ENCODE measurements at places on chromosomes 2 and 18.

GRCh38 chr2:209331291-209331844, 92.5 kb upstream of the MAP2 start:
- no peak for DNase-seq

- no peak for DNase-seq
Observed at GRCh38 chr2:64975232-64975821, 13.9 kb upstream of the SLC1A4 start.

DNA sequence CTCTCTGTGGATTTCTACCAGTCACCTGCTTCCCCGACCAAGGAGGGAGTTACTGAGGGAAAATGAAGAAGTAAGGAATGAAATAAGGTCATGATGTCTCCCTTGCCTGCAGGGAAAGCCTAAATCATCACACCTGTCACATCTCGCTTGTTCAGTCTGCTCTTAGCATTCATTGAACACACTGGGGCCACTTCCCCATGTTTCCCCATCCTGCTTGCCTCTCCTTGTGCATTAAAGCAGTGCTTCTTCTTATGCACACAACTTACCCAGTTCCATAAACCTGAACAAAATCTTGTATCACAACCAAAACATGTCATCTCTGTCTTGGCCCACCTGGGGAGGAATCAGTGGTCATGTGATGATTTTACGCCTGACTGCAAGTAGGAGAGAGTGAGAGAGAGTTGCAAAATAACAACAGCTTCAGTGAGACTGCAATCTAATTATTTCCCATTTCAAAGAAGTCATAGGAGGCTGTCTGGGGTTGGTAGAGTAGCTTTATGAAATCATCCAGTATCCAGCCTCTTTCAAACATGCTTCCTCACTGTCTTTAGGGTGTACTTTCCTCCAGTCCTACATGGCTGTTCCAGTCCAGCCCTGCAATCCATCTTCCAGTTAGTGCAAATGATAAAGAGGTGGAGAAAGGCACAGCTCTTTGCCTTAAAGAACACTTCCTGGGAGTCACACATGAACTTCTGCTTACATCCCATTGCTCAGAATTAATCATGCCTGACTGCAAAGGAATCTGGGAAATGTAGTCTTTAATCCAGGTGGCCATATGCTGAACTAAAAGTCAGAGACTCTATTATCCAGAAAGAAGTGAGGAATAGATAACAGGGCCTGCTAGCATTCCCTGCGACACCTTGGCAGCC, 220.1 kb downstream of the HAUS1 start:
- no peak for DNase-seq

DNA sequence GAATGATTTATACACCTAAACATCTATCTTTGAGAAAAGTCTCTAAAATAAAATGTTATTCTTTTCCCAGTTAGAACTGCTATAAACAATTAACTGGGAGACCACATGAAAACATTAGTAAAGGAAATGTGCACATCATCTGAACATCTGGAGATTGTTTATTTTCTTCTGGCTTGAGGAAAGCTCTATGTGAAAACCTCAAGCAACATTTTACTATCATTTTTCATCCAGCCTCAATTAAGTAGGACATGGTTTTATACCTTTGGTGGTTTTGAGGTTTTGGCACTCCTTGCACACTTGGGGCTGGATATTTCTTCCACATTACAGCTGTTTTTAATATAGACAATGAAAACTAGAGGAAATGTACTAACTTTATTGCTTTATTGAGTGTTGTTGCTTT, 609.5 kb upstream of the SLC8A1 start:
- DNase-seq, result no peak

DNA sequence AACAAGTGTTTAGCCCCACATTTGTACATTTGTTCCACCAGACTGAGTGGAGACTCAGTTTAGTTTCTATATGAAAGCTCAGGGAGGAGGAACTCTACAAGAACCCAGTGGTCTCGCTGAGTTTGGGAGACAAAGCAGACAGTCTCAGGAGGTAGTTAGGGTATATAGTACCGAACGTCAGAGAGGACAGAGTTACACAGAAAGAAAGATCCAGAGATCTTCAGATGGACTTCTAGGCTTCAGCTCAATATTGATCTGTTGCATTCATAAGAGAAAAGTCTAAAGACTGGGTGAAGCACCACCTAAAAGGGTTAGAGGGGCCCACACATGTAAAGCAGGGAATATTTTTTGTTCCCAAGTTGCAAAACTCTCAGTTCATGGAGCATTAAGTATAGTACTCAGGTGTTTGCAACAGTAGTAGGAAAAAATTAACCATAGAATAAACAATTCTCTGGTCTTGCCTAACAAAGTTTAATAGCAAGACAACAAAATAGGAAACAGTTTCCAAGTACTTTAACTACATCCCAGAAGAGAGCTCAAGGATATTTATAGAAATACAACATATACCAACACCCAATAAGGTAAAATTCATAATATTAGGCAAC, 4.2 kb downstream of the TFPI start:
- no peak for DNase-seq

DNA sequence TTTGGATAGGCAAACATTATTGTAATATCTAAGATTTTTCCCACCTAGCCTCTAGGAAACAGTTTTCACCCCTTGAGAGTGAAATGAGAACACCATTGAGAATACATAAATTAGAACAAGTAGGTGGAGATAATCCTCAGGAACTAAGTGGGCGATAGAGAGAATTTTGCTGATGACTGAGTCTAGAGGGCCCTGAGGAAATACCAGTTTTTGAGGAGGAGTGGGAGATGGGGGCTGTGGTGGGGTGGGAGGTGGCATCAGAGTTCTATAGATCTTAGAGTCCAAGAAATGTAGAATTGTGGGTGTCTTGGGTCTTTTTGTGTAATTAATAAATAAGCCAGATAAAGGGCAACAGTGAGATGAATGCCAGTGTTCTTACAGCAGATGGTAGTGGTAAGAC, 11.8 kb downstream of the NCAPH start:
- no peak for DNase-seq

- DNase-seq, result no peak
Observed at GRCh38 chr2:29755829-29756228, 165.6 kb downstream of the ALK start.

- no peak for DNase-seq
Observed at GRCh38 chr2:65919550-65920188, 487.3 kb upstream of the SPRED2 start.

GRCh38 chr2:19881908-19882265, 19.9 kb downstream of the TTC32 start:
- no peak for DNase-seq

DNA sequence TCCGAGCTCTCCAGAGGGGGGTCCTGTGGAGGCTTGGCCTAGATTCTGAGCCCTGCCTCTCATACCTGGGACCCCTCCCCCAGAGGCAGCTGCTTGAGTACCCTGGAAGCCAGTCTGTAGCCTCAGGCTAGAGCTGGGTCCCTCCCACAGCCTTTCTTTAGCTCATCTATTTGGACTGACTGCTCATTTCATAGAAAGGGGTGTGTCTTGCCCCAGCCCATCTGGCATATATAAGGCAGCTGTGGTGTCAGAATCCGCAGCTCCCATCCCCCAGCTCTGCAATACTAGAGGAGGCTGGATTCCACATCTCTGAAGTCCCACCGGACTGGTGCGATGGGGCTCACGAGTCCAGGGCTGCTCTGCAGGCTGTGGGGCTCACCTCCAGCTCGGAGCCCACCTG, 26.1 kb downstream of the MPHOSPH10 start:
- no peak for DNase-seq

DNA sequence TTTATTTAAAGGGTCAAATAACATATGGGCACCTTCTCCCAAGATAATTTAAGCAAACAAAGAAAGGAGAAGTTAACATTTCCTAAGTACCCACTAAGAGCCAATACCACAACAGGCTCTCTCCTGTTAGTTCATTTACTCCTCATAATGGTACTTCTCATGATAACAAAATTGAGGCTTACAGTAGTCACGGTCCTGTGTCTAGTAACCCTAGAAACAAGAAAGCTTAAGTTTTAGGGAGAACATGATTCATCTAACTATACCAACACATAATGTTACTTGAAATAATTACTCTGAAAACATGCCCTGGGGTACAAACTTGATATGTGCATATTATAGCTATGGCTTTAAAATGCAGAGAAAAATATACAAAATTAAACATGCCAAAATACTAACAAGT, 19.8 kb downstream of the IWS1 start:
- DNase-seq, result no peak

- no peak for DNase-seq
Observed at GRCh38 chr2:238996331-238997136, 148.6 kb downstream of the TWIST2 start.

- DNase-seq, result no peak
Observed at GRCh38 chr2:195984923-195985726, 83.5 kb downstream of the DNAH7 start.

DNA sequence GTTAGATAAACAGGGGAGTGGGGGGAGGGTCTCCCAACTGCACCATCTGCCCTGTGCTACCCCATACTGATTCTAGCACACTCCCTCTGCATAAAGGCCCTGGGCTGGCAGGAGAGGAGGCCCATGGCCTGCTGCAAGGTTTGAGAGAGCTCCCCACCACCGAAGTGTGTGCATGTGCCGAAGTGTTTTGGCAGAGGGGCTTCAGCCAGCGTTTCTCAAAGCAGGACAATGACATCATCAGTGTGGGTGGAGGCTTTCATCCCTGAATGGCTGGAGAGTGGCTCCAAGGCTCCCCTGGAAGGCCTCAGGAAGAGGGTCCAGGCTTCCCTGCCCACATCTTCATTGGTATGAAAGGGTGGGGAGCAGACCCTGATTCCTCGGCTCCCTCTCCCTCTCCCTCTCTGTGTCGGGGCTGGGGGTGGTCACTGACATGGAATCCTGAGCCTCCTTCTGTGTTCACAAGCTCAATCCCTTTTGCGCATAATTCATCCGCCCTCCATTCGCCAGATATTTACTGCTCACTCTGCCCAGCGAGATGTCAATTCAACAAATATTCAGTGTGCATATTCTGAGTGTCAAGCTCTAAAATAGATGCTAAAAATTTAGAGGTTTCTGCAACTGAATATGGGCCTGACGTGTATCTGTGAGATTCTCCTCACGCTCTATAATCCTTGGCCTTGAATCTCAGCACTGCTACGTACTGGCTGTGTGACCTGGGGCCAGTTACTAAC, 122.1 kb downstream of the CELF4 start:
- no peak for DNase-seq

GRCh38 chr2:8966123-8966908, 37.2 kb downstream of the MBOAT2 start:
- DNase-seq, result no peak
